A549 treated with dexamethasone at 1 μM for 4 hours (cell line): ENCODE measurements at places on chromosomes 16 and 17. TPM values are rescaled to one million over a fixed set of nuclear protein-coding genes. Genes with fewer than 3 reads are reported as not detected.

Gene ABCC11
- 0.11 to 0.21 TPM (median 0.14 TPM) in 4 of 5 replicates, not detected in the other for total RNA-seq

Gene SOCS7
- total RNA-seq, result 9.9 to 18.2 TPM (median 16.1 TPM) in 5 replicates

Gene RNF222
- total RNA-seq, result not detected in 5 replicates

Gene TBC1D3I
- 0.06 to 0.27 TPM (median 0.23 TPM) in 4 of 5 replicates, not detected in the other for total RNA-seq

Gene TEKT5
- total RNA-seq, result 0.15 to 0.17 TPM (median 0.16 TPM) in 3 of 5 replicates, not detected in the others

Gene AOC3
- 0.86 to 2.0 TPM (median 1.1 TPM) in 5 replicates for total RNA-seq

Gene ORAI3
- total RNA-seq, result 9.4 to 14.4 TPM (median 11.0 TPM) in 5 replicates

Gene KRTAP4-5
- not detected in 5 replicates for total RNA-seq

Gene QPRT
- 0.48 to 1.0 TPM (median 0.86 TPM) in 5 replicates for total RNA-seq

Gene PIMREG
- total RNA-seq, result 38.2 to 48.3 TPM (median 42.4 TPM) in 5 replicates

Gene TBC1D3E
- total RNA-seq, result not detected in 5 replicates

Gene DNASE1L2
- total RNA-seq, result 0.54 to 1.3 TPM (median 1.1 TPM) in 5 replicates

Gene SOX15
- total RNA-seq, result 0.16 to 0.27 TPM (median 0.20 TPM) in 5 replicates

Gene TPSAB1
- total RNA-seq, result 0.11 to 0.27 TPM (median 0.13 TPM) in 3 of 5 replicates, not detected in the others

Gene HIGD1B
- total RNA-seq, result not detected in 5 replicates

Gene KRTAP4-4
- not detected in 5 replicates for total RNA-seq

Gene RNF135
- 20.9 to 23.6 TPM (median 22.6 TPM) in 5 replicates for total RNA-seq

Gene CD79B
- total RNA-seq, result 0.17 TPM in 1 of 5 replicates, not detected in the others

Gene KRTAP17-1
- not detected in 5 replicates for total RNA-seq

Gene ACSM3
- total RNA-seq, result 3.4 to 6.0 TPM (median 4.7 TPM) in 5 replicates

Gene GSDMA
- not detected in 5 replicates for total RNA-seq

Gene CES3
- 2.0 to 3.0 TPM (median 2.6 TPM) in 5 replicates for total RNA-seq

Gene FOXL1
- 1.4 to 2.2 TPM (median 2.0 TPM) in 5 replicates for total RNA-seq

Gene NPIPB9
- total RNA-seq, result 1.1 to 2.2 TPM (median 1.6 TPM) in 5 replicates

Gene DOC2B
- total RNA-seq, result 1.6 to 2.5 TPM (median 2.3 TPM) in 5 replicates

Gene ADAT1
- total RNA-seq, result 26.2 to 44.9 TPM (median 38.8 TPM) in 5 replicates

Gene CCDC137
- 56.0 to 72.5 TPM (median 62.3 TPM) in 5 replicates for total RNA-seq

Gene PARD6A
- total RNA-seq, result 1.7 to 2.8 TPM (median 2.2 TPM) in 5 replicates

Gene RAPGEFL1
- 1.7 to 3.1 TPM (median 2.9 TPM) in 5 replicates for total RNA-seq

Gene SMTNL2
- total RNA-seq, result 0.23 to 0.89 TPM (median 0.28 TPM) in 5 replicates
